ENCODE measurements at places on chromosomes 2 and 18. TPM values are rescaled to one million over a fixed set of nuclear protein-coding genes. Genes with fewer than 3 reads are reported as not detected.

DNA sequence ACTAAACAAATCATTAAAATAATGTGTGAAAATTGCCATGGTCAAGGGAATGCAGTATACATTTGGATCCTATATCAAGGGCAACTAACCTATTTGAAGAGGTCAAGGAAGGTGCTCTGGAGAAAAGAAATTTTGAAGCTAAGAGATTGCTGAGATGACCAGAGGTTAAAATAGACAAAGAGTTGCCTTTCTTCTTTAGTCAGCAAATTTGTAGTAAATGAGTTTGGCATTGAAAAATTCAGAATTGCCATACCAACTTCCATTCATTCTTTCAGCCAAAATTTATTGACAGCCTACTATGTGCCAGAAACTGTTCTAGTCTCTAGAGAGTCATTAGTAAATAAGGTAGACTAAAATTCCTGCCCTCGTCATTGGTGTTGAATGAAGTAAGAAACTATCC lies 396.2 kb downstream of the BCL11A start:
- no peaks in the 10 kb centered on the region for H3K36me3 ChIP-seq
- H3K4me3 ChIP-seq, result no peak overlapping the region
- no peak for DNase-seq
- no peak overlapping the region for H3K27ac ChIP-seq
- H3K27me3 ChIP-seq, result peaks cover 2% of the 10 kb centered on the region

DNA sequence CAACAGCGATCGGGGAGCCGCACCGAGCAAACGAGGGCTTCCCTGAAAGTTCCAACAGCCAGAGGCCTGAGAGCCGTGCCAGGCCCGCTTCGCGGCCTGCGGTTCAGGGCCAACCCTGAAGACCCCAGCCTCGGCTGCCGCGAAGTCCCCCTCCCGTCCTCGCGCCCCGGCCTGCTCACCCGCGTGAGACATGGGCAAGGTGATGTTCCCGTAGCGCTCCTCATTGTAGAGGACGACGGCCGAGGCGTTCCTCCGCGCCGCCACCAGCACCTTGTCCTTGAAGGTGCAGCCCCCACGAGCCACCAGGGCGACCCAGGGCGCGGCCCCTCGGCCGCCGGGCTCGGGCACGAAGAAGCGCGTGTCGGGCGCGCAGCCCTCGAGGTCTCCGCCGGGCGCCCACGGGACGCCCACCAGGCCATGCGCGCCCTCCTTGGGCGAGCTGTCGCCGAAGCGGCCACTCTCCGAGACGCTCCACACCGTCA lies 510 bp downstream of the RNF149 start:
- no peaks in the 10 kb centered on the region for H3K27me3 ChIP-seq
- H3K36me3 ChIP-seq, result peaks cover 8% of the 10 kb centered on the region
- peak overlapping the region; percentile 88 for H3K27ac ChIP-seq
- H3K4me3 ChIP-seq, result peak overlapping the region; percentile 82

SKOR2 gene
- total RNA-seq, result not detected

GRCh38 chr2:26270373-26270772 lies 25.6 kb downstream of the HADHB start:
- peaks cover 16% of the 10 kb centered on the region for H3K4me1 ChIP-seq
- no peaks in the 10 kb centered on the region for H3K27me3 ChIP-seq
- H3K4me3 ChIP-seq, result no peak overlapping the region
- DNase-seq, result no peak

DNA sequence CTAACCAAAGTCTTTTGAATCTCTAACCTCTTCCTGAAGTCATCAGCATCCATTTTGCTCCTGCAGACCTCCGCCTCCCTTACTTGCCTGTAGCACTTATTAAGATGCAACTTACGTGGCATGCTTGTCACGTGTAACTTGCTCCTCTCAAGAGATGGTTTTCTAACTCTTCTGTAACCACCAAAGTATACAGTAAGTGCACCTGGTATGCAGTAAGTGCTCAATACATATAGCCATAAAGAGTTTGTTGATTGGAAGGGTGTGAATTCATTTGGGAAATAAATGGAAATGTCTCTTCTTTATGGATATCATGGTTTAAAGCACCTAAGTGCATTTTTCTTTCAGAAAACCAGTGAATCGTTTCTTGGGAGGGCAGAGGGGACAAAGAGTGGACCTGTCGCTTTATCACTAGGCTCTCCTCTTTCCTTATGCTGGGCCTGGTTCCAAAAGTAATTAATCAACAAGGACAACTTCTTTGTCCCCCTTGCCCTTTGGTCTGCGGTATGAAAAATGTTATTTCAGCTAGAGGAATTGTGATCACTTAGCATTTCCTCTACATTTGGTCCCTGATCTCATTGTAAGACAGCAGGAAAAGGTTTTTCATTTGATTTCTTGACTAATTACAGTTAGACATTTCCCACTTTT lies 370.0 kb upstream of the SPRED2 start:
- no peak for DNase-seq
- H3K4me3 ChIP-seq, result no peak overlapping the region
- H3K27ac ChIP-seq, result no peak overlapping the region
- no peaks in the 10 kb centered on the region for H3K4me1 ChIP-seq
- peaks cover 2% of the 10 kb centered on the region for H3K27me3 ChIP-seq

DNA sequence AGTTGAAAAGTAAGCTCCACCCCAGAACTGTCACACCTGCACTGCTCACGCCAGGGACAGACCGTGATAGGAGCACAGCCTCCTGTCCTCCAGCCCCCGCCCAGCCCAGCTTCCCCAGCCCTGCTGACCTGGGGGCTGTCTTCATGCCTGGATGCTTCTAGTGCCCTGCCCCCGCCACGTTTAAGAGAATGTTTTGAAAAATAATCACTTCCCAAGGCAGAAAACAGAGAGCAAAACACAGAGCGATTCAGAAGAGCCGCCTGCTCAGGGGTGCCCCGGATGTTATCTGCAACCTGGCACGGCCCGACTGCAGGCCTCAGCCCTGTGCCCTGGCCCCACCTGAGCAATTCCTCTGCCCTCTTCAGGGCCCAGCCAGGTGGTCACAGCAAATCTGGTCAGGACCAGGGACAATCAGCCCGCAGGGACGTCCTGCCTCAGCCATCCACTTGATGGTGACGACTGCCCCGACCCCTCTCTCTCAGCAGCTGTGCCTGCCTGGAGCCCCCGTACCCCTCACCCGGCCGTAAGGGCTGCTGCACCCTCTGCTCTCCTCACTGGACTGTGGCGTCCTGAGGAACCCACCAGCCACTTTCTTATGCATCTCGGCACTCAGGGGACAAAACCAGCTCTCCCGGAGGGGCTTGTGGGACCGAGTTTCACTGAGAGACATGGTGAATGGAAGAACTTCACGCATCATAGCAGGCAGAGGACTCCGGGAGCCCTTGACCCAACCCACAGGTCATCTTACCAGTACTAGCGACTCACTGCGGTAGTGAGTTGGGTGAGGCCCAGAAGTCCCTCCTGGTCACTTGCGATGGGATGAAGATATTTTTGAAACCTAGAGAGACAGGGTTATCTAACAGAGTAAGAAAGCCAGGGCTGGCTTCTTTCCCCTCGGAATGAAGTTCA lies 30.2 kb downstream of the ADI1 start:
- H3K27ac ChIP-seq, result no peak overlapping the region
- peaks cover 8% of the 10 kb centered on the region for H3K36me3 ChIP-seq
- no peak for DNase-seq
- H3K4me1 ChIP-seq, result no peaks in the 10 kb centered on the region
- no peak overlapping the region for H3K4me3 ChIP-seq

NEU2 gene
- total RNA-seq, result not detected

- H3K4me3 ChIP-seq, result no peak overlapping the region
- DNase-seq, result peak; percentile 19
- H3K36me3 ChIP-seq, result no peaks in the 10 kb centered on the region
Observed at GRCh38 chr2:136058262-136058661, 59.7 kb downstream of the CXCR4 start.

CRYGC gene
- total RNA-seq, result not detected

DNA sequence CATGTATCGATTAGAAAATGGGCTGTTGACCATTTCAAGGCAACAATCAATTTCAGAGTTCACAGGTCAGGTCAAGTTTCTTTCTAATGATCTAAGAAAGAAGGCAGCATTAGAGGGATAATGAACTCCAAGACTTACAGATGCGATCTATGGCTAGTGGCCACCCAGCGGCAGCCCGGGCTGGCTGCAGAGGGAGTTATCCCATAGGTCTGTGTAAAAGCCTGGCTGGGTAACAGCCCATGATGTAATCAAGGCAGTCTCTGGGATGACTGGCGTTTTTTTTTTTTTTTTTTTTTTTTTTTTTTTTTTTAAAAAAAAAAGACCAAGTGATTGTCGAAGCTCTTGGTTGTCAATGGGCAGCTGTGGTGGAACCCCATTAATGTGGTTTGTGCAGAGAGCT lies 171.1 kb upstream of the SKOR2 start:
- H3K27ac ChIP-seq, result no peak overlapping the region
- no peaks in the 10 kb centered on the region for H3K36me3 ChIP-seq
- H3K27me3 ChIP-seq, result peaks cover 7% of the 10 kb centered on the region
- no peak for DNase-seq
- H3K4me1 ChIP-seq, result no peaks in the 10 kb centered on the region

DNA sequence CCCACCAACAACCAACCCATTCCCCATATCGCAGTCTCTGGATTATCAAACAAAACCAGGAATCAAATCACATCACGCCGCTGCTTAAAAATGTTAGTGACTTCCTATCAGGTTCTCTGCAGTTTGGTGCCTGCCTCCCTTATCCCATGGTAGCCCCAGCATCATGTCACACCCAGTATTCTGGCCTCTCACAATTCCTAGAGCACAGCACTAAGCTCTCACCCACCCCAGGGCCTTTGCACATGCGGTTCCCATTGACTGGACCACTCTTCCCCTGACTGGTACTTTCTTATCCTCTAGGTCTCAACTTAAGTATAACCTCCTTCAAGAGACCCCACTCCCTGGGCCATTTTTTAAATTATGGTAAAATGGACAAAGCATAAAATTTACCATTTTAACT lies 12.8 kb downstream of the ATP8B1 start:
- H3K27ac ChIP-seq, result no peak overlapping the region
- peaks cover 13% of the 10 kb centered on the region for H3K27me3 ChIP-seq
- no peaks in the 10 kb centered on the region for H3K4me1 ChIP-seq
- DNase-seq, result no peak

DNA sequence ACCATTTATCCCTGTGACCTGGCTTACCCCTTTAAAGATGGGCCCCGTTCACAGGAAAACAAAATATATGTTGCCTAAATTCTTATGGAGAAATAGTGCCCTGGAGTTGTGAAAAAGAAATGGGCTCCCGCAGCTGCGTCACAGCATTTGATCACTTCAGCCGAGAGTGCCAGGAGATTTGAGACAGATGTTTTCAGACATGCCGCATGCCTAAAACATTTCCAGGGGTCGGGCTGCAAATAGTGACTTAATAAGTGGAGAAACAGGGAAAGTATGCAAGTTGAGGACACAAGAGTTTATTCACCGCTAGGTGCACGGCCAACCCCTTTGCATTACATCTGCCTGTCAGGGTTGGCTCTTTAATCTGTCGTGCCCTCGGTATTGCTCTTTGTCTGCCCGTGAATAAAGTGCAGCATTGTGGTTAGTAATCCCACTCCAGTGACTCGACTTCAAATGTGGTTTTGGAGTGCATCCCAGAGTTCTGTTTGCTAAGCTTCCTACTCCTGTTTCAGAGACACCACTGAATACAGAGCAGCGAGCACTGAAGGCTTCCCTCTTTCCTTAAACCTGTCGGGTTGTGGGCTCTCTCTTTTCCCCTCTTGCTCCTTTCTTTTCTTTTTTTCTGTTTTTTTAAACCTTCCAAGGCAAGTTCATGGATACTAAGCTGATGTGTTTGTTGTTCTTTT lies 187.5 kb downstream of the LTBP1 start:
- H3K4me1 ChIP-seq, result no peaks in the 10 kb centered on the region
- no peaks in the 10 kb centered on the region for H3K36me3 ChIP-seq
- H3K27me3 ChIP-seq, result peaks cover 3% of the 10 kb centered on the region
- H3K27ac ChIP-seq, result no peak overlapping the region
- H3K4me3 ChIP-seq, result no peak overlapping the region

FOSL2 gene
- total RNA-seq, result 110 TPM

- no peak overlapping the region for H3K4me3 ChIP-seq
- DNase-seq, result no peak
- no peak overlapping the region for H3K27ac ChIP-seq
- peaks cover 29% of the 10 kb centered on the region for H3K4me1 ChIP-seq
Observed at GRCh38 chr2:233999182-233999581, 51.3 kb upstream of the SPP2 start.

GRCh38 chr2:140604096-140604495 lies 1526.7 kb downstream of the LRP1B start:
- no peaks in the 10 kb centered on the region for H3K27me3 ChIP-seq
- H3K36me3 ChIP-seq, result no peaks in the 10 kb centered on the region
- no peaks in the 10 kb centered on the region for H3K4me1 ChIP-seq
- no peak overlapping the region for H3K4me3 ChIP-seq
- no peak overlapping the region for H3K27ac ChIP-seq

SLC5A7 gene
- total RNA-seq, result not detected

DNA sequence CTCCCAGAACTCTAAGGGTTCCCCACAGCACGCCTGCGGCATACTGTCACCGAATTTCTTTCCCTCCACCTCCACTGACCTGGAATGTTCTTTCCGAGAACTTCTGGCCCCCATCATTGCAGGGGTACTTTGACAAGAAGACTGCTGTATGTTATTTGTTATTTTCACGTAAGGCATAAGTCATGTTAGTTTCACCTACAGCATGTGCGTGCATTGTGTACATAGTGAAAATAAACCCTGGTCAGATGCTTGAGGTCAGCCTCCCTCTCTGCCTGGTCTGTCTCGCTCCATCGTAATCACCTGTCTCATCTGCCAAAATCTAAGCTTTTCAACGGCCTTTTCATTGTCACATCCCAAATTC lies 4.1 kb downstream of the ABCG8 start:
- no peaks in the 10 kb centered on the region for H3K27me3 ChIP-seq
- no peaks in the 10 kb centered on the region for H3K4me1 ChIP-seq
- DNase-seq, result no peak
- no peak overlapping the region for H3K4me3 ChIP-seq
- H3K27ac ChIP-seq, result no peak overlapping the region

DNA sequence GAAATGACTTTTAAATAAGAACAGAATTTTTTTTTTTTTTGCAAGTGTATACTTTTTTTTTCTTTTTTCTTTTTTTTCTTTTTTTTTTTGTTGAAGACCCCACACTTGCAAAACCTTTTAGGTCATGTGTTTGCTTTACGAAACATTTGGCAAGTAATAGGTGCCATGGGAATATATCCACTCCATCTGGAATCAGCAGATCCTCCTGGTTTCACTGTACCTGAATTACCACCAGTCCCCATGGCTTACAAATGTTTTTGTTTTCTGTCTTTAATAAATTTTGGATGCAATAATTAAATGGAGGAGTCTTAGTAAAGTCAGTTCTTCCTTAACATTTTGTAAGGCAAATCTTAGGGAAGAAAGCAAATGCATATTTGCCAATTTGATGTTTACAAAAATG lies 559.7 kb upstream of the ZEB2 start:
- no peak overlapping the region for H3K27ac ChIP-seq
- peaks cover 3% of the 10 kb centered on the region for H3K27me3 ChIP-seq
- no peak overlapping the region for H3K4me3 ChIP-seq
- no peak for DNase-seq
- no peaks in the 10 kb centered on the region for H3K36me3 ChIP-seq
- H3K4me1 ChIP-seq, result no peaks in the 10 kb centered on the region

LRP2 gene
- 0.62 TPM for total RNA-seq

GRCh38 chr2:170711196-170711773 lies 3.9 kb upstream of the SP5 start:
- peaks cover 55% of the 10 kb centered on the region for H3K27me3 ChIP-seq
- H3K4me1 ChIP-seq, result peaks cover 24% of the 10 kb centered on the region
- H3K36me3 ChIP-seq, result no peaks in the 10 kb centered on the region
- no peak overlapping the region for H3K4me3 ChIP-seq

All from activated naive CD4-positive, alpha-beta T cell treated with anti-CD3 and anti-CD28 coated beads for 36 hours (primary cell).